Activated CD4-positive, alpha-beta T cell treated with anti-CD3 and anti-CD28 coated beads for 1 hour (primary cell): ENCODE measurements at places on chromosomes 6 and 20.

DNA sequence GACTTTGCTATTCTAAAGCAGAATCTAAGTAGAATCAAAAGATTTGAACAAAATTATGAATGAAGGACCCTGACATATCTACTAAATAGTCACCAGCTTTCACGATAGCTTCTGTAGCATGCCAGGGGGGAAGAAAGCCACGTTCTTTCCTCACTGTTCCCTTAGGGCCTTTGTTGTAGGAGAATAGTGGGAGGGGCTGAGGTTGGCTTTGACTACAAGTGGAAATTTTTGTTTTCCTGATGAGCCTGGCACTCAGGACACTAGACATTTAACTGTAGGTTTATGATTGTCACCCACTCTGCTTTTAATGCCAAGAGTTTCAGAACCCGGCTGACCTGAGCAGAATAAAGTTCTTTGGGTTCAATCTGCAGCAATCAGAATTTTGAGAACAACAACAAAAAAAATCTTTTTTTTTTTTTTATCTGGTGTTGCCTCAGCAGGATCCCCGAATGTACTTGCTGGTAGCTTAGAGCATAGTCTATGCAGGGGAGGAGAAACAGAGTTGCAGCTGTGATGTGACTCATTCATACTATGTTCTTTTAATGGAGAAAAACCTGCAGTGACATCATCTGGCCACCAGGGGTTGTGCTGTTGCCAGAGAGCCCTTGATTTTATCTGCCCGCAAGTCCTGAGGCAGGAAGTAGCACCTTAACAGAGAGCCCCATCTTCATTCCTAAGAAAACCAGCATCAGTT is 38.5 kb downstream of the TPD52L1 start:
- peak; percentile 30 for DNase-seq

DNA sequence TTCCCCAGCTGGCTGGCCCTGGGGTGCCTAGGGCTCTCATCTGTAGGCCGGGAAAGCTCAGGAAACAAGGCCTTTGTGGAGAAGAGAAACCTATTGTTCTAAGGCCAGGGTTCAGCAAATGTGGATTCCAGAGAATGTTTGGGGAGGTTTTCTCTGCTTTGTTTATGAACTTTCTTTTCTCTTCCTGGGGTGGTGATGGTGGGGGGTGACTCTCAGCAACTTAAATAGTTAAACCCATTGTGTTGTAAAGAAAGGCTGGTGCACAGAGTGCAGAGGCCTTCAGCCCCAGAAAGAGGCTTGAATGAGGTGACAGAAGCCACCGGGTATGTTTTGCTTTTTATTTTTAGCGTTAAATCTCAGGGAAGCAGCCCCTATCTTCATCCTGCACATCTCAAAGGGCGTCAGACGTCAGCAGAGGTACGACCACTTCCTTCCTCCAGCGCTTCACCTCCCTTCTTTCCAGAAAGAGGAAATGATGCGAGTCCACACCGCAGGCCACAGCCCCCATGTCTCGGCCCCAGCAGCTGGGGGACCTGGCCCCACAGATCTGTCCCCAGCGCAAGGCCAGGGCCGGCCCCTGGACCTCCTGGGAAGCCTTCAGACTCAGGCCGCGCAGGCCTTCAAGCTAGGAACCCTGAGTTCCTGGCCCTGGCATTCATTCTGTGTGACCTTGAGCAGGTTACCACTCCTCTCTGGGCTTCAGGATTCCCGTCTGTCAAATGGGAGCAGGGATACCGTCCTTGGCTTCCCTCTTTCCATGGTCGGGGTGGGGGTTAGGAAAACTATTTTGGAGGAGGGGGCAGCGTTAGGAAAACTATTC is 605 bp upstream of the PPP1R16B start:
- DNase-seq, result peak; percentile 48

DNA sequence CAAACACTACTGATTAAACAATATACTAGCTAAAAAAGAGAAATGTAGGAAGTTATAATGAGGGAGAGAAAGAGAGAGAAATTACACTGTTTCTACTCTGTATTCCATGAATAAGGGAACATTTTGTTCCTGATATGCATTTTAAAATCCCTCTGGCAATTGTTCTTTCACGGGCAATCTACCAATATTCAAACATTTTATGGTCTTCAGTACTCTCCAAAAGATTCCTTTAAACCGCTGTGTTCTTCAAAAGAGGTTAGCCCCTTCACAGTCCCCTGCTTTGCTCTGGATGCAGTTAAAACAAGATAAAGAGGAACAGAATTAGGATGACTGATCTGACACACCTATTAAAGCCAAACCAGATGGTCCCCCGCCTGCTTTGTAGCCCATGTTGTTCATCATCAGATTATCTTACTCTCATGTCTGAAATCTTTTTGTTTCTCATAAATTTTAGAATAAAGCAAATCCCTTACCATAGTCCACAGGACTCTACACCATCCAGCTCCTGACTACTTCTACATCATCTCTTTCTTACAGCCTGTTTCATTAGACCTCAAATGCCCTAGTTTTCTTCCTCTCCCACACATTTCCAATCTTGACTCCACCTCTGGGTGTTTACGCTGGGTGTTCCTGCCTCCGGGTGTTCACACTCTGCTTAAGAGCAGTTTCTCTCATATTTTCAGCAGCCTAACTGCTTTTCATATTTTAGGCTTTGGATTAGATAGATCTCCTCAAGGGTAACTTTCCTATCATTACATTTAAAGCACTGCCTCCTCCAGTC is 399.7 kb downstream of the COL12A1 start:
- DNase-seq, result no peak

- no peak for DNase-seq
Measured at GRCh38 chr6:123039431-123039830, 43.4 kb downstream of the CLVS2 start.

DNA sequence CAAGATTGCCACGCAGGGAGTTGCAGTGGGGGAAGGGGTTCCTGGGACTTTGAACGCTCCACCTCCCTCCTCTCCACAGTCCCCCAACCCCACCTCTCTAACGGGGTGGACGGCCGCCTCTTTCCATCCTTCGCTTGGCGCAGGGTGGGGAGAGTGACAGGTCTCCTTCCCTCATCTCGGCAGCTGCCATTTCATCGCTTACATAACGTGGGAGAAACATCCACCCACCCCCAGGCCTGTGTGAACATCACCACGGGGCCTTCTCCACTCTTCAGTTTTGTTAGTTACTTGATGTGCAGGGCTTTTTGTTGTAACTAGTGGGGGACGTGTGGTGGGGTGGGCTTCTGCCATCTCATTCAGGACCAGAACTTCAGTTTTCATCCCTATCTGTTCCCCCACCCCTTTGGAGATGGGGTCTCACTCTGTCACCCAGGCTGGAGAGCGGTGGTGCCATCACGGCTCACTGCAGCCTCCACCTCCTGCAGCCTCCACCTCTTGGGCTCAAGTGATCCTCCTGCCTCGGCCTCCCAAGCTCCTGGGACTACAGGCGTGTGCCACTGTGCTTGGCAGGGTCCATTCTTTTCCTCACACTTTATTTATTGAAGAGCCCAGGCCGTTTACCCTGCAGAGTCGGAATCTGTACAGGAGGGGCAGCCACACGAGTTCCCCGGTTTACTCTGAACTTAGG is 17.7 kb downstream of the RTEL1 start:
- no peak for DNase-seq

GRCh38 chr20:45911486-45912343 is at the start of gene PLTP:
PLTP (minus strand) TSS chr20:45912155; CDS start chr20:45911452, 703 bp downstream.
- DNase-seq, result no peak

DNA sequence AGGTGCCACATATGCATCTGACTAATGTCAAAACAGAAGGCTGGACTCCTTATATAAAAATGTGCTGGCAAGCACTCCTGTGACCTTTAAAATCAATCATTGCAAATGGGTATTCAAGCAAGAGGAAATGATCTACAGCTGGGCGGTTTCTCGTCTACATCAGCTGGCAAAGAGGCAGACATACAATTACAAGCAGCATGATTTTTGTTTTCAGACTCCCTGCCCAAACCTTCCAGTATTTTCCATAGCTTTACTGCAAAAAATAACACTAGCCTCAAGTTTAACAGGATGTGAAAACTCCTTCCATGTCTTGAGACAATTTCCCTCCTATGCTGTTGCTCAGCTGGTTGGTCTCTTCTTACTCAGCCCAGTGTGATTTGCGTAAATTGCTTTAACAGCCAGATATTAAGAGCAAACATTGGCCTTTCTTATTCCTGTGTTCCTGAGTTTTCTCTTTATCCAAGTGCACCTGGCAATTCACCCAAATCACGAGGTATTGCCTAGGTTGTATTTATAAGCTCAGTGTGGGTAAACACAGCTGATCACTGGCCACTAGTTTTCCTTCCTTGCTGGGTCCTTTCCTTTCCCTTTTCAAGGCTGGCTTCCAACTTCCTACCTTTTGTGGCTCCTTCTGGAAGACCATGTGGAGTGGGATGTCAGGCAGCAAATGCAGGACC is 130.4 kb downstream of the MOXD1 start:
- no peak for DNase-seq

DNA sequence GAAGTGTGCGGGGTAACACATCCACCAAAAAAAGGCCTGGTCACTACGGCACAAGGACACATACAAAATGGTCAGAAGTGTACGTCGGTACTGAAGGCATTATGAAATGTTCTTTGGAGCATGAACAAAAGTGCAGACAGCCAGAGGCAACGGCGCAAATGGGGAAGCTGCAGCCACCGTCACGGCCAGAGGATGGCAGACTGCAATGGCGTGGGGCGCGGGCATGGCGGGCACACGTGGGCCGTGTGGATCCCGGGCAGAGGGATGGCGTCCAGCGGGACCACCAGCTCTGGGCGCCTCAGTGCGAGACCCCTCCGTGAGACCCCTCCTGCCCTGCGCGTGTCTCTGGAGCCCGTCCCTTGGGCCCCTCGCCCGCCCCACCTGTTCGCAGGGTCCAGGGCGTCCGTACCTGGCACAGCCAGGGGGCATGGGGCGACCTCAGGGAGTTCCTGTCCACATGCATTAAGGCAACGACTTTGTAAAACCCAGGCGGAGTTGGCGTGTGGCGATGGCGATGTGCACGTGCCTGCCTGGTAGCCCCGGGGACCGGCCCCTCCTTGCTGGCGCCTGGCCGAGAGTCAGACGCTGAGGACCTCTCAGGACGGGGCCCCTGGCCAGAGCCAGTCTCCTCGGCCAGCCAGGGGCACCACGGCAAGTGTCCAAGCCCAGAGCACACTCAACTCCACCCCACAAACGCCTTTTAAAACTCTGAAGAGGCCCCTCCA is 39.5 kb upstream of the CHRNA4 start:
- no peak for DNase-seq

- DNase-seq, result no peak
Measured at GRCh38 chr6:123655521-123656306, 19.0 kb upstream of the TRDN start.

DNA sequence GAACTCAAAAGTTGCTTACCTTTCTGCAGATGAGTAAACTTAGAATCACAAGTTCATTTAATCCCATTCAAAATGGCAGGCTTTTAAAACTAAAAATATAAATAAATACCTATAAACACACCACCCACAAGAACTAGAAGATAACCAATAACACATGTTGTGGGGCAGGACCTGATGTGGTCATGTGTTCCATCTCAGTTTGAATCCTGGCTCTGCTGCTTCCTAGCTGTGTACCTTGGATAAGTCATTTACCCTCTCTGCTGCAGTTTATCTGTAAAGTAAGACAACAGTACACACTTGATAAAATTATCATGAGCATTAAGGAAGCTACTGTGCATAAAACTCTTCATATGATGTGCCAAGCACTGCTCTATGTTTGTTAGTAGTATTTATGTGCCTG is 22.0 kb downstream of the TRIM27 start:
- no peak for DNase-seq

DNA sequence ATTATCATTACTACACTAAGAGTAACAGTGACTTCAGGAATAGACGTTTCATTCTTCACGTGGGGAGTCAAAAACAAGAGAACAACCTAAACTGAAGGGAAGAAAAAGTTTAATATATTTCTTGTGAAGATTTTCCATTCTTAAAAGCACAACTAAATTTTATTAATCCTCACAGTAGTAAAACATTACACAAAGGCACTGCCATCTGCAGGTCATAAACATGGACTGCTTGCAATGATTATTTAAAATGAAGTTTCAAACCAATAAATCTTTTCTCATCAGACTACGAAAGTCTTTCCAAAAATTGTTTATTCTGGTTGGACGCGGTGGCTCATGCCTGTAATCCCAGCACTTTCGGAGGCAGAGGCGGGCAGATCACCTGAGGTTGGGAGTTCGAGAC is 2.6 kb downstream of the NCOA5 start:
- DNase-seq, result no peak

- DNase-seq, result no peak
Measured at GRCh38 chr6:1792989-1793388, 183.3 kb downstream of the FOXC1 start.

DNA sequence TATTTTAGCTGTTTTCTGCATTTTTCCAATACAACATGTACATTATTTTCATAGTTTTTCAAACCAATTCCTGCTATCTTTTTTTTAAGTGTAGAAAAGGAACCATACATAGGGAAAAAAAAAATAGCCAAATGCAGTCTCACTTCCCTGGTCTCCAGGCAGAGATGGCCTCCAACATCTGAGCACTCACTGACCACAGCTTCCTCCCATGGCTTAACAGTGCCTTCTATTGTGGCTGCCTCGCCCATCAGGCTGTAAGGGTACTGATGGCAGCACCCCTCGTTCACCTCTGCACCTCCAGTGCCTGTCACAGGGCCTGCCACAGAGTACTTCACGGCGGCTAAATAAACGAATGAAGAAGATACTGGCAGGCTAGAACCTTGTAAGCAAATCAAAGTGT is 591.1 kb downstream of the PTPRT start:
- no peak for DNase-seq

DNA sequence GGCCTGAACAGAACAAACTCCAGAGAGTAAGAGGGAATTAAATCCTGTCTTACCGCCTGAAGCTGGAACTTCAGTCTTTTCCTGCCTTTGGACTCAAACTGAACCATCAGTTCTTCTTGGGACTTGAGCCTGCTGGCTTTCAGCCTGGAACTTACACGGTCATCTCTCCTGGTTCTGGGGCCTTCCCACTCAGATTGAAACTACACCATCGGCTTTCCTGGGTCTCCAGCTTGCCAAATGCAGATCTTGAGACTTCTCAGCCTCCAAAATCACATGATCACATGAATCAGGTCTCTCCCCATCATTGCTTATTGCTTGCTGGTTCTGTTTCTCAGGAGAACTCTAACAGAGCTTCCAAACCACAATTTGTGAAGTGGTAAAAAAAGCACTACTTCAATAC is 276.3 kb downstream of the KIF16B start:
- DNase-seq, result no peak

GRCh38 chr6:32867554-32868256 is 13.7 kb downstream of the PSMB9 start:
- DNase-seq, result no peak

DNA sequence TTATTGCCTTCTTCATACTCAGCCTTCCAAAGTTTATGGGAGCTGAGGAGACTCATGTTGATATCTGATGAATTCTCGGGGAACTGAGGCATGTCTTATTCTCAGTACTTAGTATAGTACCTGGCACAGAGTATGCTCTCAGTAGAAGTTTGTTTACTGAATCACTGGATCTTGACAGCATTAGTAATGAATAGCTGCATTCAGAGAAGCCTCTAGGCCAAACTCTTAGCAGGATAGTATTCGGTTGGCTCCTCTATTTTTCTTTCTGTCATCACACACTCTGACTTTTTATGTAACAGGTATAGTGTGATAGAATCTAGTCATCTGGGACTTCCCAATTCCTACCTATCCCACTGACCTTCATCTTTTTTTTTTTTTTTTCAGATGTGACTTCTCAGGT is 566.4 kb upstream of the MAN1A1 start:
- no peak for DNase-seq

- DNase-seq, result no peak
Measured at GRCh38 chr6:118700531-118700930, 49.1 kb upstream of the CEP85L start.

GRCh38 chr6:19752746-19753145 is 84.4 kb upstream of the ID4 start:
- DNase-seq, result no peak

GRCh38 chr20:49214571-49214970 is 4.6 kb upstream of the DDX27 start:
- DNase-seq, result no peak
